ENCODE measurements at places on chromosomes 16 and 17. TPM values are rescaled to one million over a fixed set of nuclear protein-coding genes. Genes with fewer than 3 reads are reported as not detected.
A peak's percentile ranks its signal among the peaks of the same experiment; 100 is the strongest.

DNA sequence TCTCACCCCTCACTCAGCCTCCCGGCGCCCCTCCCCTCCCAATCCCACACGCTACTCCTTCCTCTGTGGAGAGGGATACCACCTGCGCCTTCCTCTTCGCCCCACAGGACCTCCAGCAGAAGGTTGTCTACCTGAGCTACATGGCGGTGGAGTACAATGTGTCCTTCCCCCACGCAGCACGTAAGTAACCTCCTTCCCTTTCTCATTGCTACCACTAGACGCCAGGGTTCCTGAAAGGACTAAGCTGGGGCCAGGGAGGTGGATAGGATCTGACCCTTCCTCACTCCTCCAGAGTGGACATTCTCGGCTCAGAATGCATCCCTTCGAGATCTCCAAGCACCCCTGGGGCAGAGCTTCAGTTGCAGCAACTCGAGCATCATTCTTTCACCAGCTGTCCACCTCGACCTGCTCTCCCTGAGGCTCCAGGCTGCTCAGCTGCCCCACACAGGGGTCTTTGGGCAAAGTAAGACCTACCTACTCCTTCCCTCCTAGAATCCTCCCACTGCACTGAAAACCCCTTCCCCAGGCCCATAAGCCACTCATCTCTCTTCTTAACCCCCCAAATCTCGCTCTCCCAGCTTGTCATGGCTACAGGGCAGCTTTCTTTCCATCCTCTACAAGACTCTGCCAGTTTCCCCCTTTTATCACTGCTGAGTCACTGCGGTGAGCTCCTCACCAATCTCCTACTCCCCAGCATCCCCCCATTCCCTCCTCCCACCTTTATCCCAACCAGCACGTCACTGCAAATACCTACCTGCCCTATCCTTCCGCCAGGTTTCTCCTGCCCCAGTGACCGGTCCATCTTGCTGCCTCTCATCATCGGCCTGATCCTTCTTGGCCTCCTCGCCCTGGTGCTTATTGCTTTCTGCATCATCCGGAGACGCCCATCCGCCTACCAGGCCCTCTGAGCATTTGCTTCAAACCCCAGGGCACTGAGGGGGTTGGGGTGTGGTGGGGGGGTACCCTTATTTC is 1.5 kb downstream of the CD68 start:
- no peaks in the 10 kb centered on the region for H3K27me3 ChIP-seq
- peak overlapping the region; percentile 87 for H3K27ac ChIP-seq
- H3K4me1 ChIP-seq = peaks cover 16% of the 10 kb centered on the region
- DNase-seq = no peak

DNA sequence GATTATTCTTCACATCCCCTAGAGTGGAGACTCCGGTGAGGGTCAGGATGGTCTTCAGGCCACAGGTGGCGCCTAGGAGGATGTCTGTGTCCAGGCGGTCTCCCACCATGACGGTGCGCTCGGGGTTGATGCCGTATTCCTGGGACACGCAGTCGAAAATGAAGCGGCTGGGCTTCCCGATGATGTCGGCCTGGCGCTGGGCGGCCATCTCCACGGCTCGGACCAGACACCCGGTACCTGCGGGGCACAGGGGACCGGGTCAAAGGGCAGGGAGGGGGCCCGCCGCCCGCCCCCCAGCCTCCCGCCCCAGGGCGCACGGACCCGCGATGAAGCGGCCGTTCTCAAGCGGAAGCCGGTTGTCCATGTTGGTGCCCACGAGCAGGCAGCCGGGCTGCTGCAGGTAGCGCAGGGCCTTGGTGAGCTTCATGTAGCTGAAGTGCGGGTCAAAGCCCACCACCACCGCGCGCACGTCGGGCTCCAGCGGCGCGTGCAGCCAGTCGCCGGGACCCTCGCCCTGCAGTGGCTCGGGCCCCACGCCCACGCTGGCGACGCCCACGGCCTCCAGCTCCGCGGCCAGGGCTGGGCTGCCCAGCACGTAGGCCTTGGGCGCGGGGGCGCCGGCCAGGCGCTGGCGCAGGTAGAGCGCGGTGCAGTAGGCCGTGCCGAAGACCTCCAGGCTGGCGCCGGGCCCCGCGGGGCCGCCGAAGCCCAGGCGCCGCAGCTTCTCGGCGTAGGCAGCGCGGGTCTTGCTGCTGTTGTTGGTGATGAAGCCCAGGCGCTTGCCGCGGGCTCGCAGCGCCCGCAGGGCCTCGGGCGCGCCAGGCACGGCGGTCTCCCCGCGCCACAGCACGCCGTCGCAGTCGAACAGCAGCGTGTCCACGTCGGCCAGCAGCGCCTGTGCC is 572 bp downstream of the PGP start:
- DNase-seq = no peak
- peaks cover 26% of the 10 kb centered on the region for H3K4me1 ChIP-seq
- peak overlapping the region; percentile 76 for H3K27ac ChIP-seq
- peak overlapping the region; percentile 76 for H3K4me3 ChIP-seq
- no peaks in the 10 kb centered on the region for H3K27me3 ChIP-seq
- H3K36me3 ChIP-seq = no peaks in the 10 kb centered on the region

DNA sequence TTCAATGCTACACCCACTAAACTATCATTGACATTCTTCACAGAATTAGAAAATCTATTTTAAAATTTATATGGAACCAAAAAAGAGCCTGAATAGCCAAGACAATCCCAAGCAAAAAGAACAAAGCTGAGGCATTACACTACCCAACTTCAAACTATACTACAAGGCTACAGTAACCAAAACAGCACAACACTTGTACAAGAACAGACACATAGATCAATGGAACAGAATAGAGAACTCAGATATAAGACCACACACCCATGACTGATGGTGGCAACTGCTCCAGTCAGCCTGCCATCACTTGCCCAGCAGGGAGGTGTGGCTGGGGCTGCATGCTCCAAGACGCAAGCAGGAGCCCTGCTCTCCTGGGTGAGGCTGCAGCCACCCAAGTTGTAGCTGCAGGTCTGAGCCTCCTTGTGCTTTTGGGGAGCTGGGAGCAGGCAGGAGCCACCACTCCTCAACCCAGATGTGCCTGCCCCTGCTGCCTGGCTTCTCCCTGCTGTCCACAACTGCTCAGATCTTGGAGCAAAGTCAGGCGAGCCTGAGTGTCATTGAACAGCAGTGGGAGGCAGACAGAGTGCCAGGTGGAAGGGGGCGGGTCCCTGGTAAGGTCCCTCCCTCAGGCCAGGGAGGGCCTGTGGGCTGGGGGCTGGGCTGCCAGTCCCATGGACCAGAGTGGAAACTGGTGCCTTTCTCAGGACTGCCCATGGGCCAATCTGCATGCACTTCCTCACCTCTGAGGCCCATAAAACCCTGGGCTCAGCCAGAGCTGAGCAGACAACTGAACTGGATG is 24.7 kb downstream of the SSH2 start:
- H3K36me3 ChIP-seq = no peaks in the 10 kb centered on the region
- no peak overlapping the region for H3K27ac ChIP-seq
- DNase-seq = no peak

DNA sequence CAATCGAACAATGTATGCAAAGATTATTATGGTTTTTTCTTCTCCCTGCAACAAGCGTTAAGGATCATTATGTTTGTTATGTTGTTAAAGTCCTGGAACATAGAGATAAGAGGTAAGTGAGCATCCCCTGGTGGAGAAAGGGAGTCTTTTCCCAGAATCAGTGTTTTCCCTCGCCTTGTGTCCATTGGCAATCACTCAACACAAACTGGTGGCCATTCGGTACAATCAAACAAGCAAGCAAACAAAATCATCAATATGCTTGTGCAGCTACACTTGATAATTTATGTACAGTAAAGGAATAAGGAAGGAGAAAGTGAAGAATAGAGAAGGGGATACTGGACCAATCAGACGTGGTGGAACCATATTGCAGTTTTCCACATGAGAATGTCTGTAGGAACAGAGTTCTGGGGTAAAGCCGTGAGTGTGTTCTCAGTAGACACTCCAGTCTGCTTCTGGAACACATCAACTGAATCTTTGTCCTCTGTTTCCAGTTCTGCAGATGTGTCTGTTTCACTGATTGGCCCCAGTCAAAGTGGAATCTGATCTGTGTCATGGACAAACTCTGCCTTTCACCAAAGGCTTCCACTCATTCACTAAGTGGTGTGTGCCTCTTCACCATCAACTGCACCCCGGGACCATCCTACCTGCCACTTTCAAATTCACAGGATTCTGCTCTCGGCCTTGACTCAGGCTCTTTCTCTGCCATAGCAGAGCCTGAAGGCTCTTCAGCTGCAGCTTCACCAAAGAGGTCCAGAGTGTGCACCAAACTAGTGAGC is 169.5 kb downstream of the AHSP start:
- H3K36me3 ChIP-seq = no peaks in the 10 kb centered on the region
- no peak for DNase-seq
- H3K4me3 ChIP-seq = no peak overlapping the region
- H3K27ac ChIP-seq = no peak overlapping the region
- H3K27me3 ChIP-seq = no peaks in the 10 kb centered on the region

DNAJC7 gene
- total RNA-seq = 70.4 TPM

GRCh38 chr17:57395721-57396321 is 139.5 kb downstream of the MSI2 start:
- DNase-seq = no peak
- no peak overlapping the region for H3K4me3 ChIP-seq

GRCh38 chr16:65716737-65717700 is 595.2 kb upstream of the CDH11 start:
- no peak overlapping the region for H3K4me3 ChIP-seq
- H3K36me3 ChIP-seq = no peaks in the 10 kb centered on the region
- DNase-seq = no peak
- no peaks in the 10 kb centered on the region for H3K27me3 ChIP-seq
- no peak overlapping the region for H3K27ac ChIP-seq
- no peaks in the 10 kb centered on the region for H3K4me1 ChIP-seq
